ENCODE measurements at places on chromosomes 12 and 14.

- DNase-seq: peak; percentile 1
These were observed 134.9 kb downstream of the CAPZA3 start for GRCh38 chr12:18872770-18873169.

- DNase-seq: no peak
These were observed 93.6 kb downstream of the TNFAIP2 start for GRCh38 chr14:103216857-103217256.

- DNase-seq: peak; percentile 18
These were observed 34.2 kb upstream of the NINJ2 start for GRCh38 chr12:697481-697880.

- no peak for DNase-seq
These were observed 112.6 kb downstream of the RBM19 start for GRCh38 chr12:113853491-113853890.

DNA sequence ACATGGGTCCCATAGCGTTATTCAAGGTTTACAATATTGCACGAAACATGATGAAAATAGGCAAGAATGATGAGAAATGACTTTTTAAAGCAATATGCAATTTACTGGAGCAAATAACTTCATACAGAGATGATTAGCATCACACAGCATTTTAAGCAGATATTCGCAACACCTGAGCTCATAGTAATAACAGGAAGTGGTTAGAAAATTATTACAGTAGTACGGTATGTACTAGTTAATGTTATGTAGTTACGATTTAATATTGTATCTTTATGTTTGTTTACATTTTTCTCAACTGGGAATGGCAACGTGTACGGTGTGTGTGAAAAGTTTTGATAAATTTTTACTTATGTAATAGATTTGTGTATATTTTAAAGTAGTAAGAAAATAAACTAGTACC, 102.6 kb downstream of the OSBPL8 start:
- peak; percentile 49 for DNase-seq

- no peak for DNase-seq
These were observed 174.1 kb upstream of the PDZRN4 start for GRCh38 chr12:41013881-41014642.

- no peak for DNase-seq
These were observed 2.1 kb upstream of the SERPINA1 start for GRCh38 chr14:94390372-94391086.

DNA sequence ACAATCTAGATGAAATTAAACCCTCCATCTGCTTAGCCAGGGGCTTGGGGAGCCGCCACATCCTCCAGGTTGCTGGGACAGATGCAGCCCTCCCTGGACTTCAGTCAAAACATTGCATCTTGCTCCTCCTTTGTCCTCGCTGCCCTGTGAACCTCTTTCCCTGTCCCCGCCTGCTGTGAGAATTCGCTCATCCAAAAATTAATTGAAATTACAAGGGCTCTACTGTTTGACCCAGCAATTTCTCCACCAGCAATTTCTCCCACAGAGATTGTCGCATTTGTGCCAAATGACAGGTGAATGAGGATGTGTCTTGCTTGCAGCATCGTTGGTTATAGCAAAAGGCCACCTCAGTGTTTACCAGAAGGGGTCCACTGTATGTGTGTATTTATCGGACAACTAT, 5.0 kb upstream of the POP5 start:
- DNase-seq: no peak

DNA sequence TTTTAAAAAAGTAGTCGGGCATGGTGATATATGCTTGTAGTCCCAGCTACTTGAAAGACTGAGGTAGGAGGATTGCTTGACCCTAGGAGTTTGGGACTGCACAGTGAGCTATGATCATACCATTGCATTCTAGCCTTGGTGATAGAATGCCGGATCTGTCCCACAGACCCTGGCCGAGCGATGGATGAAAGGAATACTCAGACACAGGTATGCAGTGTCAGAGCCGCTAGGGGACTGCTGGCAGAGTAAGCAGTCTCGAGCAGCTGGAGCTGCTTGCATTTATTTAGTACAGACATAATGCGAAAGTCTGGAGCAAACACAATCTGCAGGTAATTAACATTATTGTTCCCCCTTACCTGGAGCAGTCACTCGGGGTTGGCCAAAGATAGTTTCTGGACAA, 18.6 kb downstream of the AICDA start:
- DNase-seq: no peak

- no peak for DNase-seq
These were observed 412.7 kb downstream of the TMTC2 start for GRCh38 chr12:83099436-83099835.

DNA sequence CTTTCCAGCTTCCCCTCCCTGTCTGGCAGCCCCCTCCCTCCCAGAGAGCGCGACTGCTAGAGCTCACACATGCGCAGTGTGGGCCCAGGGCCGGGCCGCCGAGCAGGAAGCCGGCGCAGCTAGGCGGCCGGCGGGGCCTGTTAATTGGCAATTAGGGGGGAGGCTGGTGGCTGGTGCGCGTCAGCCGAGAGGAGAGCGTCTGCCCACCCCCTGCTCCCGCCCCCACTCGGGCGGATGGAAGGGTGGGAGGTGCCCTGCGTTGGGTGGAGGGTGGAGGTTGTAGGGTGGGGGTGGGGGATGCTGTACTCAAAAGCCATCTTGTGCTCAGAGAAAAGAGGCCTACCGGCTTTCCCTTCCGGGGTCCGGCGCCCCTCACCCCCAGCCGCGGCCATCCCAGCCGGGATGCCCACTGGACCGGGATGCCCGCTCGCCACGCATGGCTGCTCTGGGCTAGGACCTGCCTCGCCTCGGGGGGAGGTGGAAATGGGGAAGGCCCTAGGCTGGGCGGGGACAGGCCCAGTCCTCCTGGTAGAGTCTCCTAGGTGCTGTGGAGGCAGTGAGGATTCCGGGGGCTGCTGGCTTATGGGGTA, 9.2 kb downstream of the HOXC8 start:
- peak; percentile 83 for DNase-seq

- no peak for DNase-seq
These were observed 99.2 kb upstream of the SCAF11 start for GRCh38 chr12:46089414-46090162.

DNA sequence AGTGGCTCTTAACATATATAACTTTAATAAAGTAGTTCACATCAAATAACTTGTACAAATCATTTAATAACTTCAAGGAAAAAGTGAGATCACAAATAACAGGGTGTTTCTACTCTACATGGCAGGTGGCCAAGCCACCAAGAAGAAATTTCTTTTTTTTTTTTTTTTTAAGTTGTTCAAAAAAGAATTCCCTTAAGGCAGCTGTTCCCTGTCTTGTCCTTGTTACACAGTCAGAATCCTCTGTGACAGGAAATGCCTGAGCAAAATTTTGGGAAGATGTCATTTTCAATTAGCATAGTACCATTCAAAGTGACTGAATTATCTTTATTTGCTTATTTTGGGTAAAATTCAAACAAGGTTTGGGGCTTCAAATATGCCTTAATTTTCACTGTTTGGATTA, 79.4 kb downstream of the LIN7A start:
- no peak for DNase-seq

GRCh38 chr12:29783773-29784666, at the start of gene TMTC1:
TMTC1 (minus strand) TSS chr12:29783942; CDS start chr12:29783751, 191 bp downstream.
- no peak for DNase-seq

- DNase-seq: no peak
These were observed 12.1 kb upstream of the NTN4 start for GRCh38 chr12:95802482-95803270.

- no peak for DNase-seq
These were observed 6.6 kb upstream of the RAB3IP start for GRCh38 chr12:69732088-69732487.

- no peak for DNase-seq
These were observed 2.8 kb upstream of the PTMS start for GRCh38 chr12:6763380-6763779.

GRCh38 chr12:102629262-102629888, 149.0 kb upstream of the IGF1 start:
- DNase-seq: no peak

GRCh38 chr14:100313464-100314230, 7.4 kb upstream of the SLC25A29 start:
- no peak for DNase-seq

GRCh38 chr12:100578923-100579322, 5.4 kb downstream of the GAS2L3 start:
- no peak for DNase-seq

DNA sequence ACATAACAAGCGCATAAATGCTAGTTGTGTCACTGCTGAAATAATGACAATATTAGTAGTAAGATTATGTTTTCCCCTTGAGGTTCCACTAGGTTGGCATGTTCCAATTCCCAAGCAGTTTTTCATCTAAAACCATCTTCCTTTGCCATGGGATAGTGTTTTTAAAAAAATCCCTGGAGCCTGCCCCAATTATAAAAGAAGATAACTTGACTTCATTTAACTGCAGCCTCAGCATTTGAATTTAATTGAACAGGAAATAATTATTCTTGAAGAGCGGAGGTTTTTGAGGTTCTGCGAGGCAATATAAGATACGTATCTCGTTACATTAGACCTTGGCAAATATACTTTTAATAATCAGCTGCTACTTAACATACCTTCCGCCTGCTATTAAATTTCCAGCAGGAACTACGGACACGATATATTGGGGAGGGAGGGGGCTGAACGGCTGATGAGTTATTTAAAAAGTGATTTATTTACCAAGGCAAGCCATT, 65.2 kb upstream of the HSPB8 start:
- DNase-seq: no peak

GRCh38 chr12:93960521-93960920, 187.9 kb upstream of the PLXNC1 start:
- DNase-seq: no peak

DNA sequence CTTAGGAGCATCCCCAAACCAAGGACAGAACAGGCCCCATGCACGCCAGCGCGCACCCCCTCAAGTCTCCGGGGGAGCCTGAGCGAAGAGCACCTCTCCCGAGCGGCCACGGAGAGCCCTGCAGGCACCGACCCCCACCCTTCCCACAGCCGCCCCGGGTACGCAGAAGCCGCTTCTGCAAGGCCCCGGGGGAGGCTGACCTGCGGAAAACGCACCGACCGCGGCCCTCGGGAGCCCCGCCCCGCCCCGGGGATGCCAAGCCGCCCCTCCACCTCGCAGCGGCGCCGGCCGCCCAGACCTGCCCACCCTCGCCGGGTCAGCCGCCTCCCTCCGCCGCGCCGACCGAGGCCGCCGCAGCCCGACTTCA, 385 bp downstream of the CAPRIN2 start:
- DNase-seq: no peak

GRCh38 chr14:54785778-54786770, 116.6 kb downstream of the GCH1 start:
- no peak for DNase-seq

GRCh38 chr14:40252817-40253447, 820.7 kb upstream of the FBXO33 start:
- DNase-seq: no peak

DNA sequence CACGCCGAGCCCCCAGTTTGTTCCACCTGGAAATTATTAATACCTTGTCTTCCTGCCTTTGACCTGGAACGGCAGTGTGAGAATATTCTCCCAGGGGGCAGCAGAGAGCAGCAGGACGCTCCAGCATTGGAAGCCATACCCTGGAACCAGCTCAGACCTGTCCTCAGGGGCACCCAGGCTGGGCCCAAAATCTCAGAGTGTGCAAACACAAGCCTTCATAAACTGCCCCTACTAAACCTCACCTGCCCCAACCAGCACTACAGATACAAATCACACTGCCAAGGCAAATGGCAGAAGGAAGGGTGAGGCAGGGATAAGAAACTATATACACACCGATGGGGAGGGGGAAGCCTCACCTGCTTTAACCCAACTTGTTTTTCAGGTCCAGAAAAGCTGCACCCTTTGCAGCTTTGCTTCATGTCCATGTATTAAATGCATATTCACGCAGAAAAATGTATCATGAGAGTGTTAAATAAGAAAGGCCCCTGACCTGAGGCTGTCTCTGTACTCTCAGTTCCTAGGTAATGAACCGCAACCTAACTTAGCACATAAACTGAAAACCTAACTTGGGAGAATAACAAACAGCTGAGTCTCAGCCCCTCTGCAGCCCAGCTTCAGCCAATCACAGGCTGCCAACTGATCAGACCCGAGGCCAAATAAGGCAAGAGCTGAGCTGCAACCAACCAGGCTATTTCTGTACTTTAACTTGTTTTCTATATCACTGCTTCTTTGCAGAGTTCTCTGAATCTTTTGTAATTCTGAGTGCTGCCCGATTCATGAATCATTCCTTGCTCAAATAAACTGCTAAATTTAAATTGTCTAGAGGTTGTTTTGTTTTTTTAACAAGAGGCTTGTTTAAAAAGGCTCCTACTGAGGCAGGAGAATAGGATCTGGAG, 130.1 kb downstream of the SPTSSA start:
- peak; percentile 56 for DNase-seq

GRCh38 chr14:76531821-76532318, 155.9 kb downstream of the ESRRB start:
- no peak for DNase-seq

GRCh38 chr14:21267431-21267845, 1.8 kb downstream of the HNRNPC start:
- peak; percentile 42 for DNase-seq

DNA sequence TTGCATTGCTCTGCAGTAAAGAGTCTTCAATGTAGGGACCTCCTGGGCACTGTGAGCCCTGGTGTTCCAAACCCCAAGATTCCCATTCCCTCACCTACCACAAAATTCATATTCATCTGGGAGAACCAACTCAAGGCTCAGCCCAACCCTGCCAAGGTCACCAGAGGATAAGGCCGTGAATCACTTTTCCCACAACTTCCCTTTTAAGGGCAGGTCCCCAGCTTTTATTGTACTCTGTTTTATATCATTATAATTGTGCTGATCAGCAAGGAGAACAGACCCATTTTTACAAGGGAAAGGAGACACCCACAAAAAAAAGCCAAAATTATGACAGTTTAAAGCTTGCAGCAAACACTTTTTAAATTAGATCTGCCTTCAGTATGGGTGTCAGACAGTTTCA, 363.0 kb upstream of the FKBP4 start:
- no peak for DNase-seq

- DNase-seq: no peak
These were observed 7.0 kb downstream of the SYT1 start for GRCh38 chr12:78871566-78871965.

- DNase-seq: no peak
These were observed 256.1 kb downstream of the GLT1D1 start for GRCh38 chr12:129109174-129110001.

GRCh38 chr14:59123531-59123930, 64.9 kb upstream of the DAAM1 start:
- no peak for DNase-seq

DNA sequence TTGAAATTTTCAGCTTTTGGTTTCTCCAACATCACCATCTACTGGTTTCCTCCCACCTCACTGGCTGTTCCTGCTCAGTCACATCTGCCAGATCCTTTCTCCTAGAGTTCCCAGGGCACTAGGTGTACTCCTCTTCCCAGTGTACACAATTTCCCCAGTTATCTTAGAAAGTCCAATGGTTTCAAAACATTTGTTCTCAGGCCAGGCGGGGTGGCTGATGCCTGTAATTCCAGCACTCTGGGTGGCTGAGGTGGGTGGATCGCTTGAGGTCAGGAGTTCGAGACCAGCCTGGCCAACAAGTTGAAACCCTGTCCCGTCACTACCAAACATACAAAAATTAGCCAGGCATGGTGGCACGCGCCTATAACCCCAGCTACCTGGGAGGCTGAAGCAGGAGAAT, 60.7 kb downstream of the SPPL3 start:
- DNase-seq: no peak

GRCh38 chr14:69685218-69685616, 73.8 kb downstream of the SUSD6 start:
- DNase-seq: no peak

Measured in CD4-positive, alpha-beta T cell treated with Interleukin-17A for 1 hour (primary cell).